Fibroblast of skin of abdomen (primary cell): ENCODE measurements at places on chromosomes 16 and 17.

- DNase-seq, result peak; percentile 75
These were observed 90.2 kb downstream of the SYCE1L start for GRCh38 chr16:77289331-77289809.

GRCh38 chr16:86777381-86777946, 199.1 kb downstream of the FOXL1 start:
- no peak for DNase-seq

DNA sequence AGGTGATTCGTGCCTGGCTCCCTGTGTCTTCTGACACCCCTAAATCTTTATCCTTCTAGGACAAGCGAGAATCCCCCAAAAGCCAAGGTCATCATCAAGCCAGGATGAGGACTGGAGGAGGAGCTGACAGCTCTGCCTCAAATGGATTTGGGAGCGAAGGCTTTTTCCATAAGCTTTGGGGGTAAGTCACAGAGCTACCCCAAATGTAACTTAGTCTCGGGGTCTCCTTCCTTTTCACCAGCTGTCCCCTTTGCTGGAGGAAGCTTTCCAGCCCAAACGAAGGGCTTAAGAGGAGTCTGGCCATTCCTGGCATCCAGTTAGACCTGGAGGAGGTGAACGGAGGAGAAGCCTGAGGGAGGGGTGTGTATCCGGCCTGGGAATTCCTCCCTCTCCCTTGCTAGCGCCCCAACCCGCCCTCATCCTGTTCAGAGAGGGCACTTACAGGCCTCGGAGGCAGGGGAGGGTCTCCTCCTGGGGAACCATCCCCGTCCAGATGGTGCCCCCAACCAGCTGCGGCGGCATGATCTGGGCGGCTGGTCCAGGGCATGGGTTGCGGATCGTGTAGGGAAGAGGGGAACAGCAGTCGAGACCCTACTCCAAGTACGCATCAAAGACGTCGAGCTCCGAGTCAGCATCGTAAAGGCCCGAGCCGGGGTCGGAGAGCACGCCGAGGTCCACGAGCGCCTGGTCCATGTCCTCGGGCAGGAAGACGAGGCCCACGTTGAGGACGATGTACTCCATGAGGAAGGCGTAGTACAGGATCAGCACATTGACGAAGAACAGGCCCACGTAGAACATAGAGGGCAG, 938 bp downstream of the DEXI start:
- no peak for DNase-seq

- no peak for DNase-seq
These were observed 15.7 kb upstream of the MSI2 start for GRCh38 chr17:57240648-57241047.

- peak; percentile 27 for DNase-seq
These were observed 8.6 kb downstream of the BRD7 start for GRCh38 chr16:50360033-50360778.

GRCh38 chr16:53769787-53770186, 65.8 kb downstream of the FTO start:
- DNase-seq, result no peak

GRCh38 chr16:64132759-64133361, 989.0 kb downstream of the CDH11 start:
- DNase-seq, result no peak

GRCh38 chr17:50884439-50885311, 18.5 kb upstream of the TOB1 start:
- DNase-seq, result no peak

DNA sequence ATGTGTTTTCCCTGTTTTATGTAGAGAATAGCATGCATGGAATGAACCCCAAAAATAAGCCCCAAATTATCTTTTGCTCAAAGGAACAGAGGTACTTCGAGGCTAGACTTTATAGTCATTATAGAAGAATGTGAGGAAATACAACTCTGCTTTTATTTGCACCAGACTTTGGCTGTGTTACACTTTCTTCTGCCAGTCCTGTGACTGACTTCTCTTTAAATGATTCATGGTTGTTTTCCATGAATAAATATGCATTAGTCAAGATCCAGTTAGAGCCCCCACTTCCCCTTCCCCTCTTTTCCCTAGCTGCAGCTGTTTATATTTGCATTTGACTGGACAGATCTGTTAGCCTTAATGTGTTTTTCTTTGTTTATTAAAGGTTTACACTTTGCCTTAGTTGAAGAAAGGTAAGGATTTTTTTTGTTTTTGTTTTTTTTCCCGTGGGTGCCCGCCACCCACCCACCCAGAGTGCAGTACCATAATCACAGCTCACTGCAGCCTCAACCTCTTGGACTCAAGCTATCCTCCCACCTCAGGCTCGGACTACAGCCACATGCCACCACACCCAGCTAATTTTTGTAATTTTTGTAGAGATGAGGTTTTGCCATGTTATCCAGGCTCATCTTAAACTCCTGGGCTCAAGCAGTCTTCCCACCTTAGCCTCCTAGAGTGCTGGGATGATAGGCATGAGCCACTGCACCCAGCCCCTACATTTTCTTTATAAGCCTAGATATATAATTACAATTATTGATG, 152.6 kb downstream of the CYB561 start:
- peak; percentile 80 for DNase-seq

DNA sequence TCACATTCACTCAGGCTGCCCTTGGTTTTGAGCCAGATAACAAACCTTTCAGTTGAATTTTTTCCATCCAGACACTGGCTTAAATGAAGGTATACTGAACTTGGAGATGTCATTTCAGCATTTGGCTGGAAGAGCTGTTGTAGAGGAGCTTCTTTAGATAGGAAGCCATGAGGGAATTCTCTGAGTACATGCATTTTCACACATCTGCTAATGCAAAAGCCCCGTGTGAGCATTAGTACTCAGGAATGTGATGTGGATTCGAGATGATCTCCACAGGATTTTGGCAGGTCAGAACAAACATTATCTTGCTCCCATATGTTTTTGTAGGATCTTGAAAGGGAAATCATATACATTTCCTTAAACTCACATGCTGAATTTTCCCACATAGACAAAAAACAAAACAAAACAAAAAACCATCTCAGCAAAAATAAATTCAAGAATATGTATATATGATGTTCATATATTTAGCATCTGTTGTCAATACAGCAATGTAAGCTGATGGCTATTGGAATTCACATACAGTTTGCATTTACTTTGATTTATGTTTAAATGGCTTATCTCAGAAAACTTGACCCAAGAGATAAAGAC, 277.2 kb upstream of the TBX2 start:
- peak; percentile 20 for DNase-seq

DNA sequence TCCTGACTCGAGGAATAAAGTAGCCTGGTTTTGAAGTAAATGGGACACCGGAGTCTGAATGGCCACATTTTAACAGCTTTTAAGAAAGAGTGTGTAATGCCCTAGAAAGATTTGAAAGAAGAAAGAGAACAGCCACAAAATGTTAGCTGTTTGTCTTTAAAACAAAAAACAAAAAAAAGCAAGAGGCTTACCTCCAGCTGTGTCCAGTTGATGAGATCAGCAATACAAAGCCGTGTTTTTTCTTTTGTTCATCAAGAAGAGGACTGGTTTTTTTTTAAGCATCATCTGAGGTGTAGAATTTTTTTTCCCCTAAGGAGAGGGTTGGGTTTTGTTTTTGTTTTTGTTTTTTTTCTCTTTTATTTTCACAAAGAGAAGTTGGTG, 58.8 kb downstream of the NKD1 start:
- no peak for DNase-seq

DNA sequence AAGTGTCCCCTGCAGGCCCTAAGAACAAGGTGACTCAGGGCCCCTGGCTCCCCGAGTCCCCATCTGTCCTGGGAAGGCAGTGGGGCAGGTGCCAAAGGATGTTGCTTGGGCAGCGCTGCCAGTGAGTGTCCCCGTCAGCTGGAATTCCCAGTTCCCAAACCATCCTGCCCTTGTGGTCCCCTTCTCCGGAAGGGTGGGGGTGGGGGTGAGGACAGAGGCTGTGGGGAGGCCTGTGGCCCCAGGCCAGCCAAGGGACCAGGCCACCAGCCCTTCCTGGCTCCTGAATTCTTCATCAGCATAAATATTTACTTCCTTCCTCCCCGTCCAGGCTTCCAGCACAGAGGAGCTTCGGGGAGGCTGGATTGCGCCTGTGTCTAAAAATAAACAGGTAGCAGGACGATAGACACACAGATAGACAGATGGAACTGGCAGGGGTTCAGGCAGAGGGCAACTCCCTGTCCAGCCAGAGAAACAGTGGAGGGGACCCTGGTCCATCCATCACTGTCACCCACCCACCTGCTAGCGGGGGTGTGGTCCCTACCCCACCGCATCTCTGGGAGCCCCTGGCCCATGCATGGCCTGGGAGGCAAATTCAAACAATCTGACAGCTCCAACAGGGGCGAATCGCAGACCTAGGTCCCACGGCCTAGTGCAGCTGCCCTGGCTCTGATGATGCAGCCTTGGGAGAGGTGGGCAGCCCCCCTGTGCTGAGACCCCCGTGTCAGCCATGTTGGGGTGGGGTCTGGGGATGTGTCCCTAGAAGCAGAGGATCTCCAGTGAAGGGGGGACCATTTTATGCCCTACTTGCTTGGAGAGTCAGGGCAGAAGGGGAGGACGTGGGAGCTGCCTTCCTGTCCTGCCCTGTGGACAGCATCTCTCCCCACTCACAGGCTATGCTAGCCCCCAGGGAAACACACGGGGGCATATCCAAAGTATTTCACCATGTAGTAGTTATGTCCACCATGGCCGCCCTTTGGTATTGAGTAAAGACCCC, 13.2 kb downstream of the GLIS2 start:
- no peak for DNase-seq

DNA sequence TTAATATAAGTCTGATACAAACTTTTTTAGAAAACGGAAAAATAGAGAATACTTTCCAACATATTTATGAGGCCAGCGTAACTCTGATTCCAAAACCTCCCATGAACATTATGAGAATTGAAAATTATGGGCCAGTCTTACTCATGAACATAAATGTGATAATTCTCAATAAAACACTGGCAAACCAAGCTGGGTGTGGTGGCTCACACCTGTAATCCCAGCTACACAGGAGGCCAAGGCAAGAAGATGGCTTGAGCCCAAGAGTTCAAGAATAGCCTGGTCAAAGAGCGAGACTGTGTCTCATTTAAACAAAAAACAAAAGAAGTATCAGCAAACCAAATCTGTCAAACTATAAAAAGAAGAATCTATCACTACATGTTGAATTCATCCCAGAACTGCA, 47.8 kb downstream of the CCDC57 start:
- DNase-seq, result no peak

- peak; percentile 86 for DNase-seq
These were observed 36.3 kb downstream of the GNA13 start for GRCh38 chr17:65020284-65020683.

GRCh38 chr16:55240888-55241287, 83.1 kb upstream of the IRX6 start:
- DNase-seq, result no peak

GRCh38 chr17:58605986-58606385, 85.9 kb downstream of the TEX14 start:
- DNase-seq, result no peak

DNA sequence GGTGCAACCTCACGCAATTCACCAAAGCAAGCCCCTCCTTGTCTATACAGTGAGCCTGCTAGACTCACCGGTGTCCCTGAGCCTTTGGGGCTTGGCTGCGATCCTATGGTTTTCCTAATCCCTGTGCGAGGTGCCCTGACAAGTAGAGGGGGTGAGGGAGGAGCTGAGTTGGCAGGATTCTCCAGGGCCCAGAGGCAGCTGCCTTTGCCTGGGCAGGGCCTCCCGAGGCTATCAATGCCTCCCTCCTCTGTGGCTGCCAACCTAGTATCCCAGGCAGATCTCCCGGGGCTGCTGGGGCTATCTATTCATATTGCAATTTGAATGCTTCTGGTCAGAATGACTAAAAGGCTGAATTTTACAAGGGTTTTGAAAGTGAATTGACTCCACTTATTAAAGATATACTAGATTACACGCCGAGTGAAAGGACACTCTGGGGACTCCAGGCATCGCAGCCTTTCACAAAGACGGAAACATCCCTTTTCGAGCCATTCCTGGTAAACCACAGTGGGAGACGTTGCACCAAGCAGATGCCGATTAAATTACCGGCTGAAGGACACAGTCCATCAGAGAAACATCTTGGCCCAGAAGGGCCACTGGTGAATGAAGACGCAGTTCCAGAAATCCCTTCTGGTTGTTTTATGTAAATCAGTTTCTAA, 11.3 kb upstream of the PITPNM3 start:
- peak; percentile 60 for DNase-seq

GRCh38 chr17:17445925-17446665, 30.7 kb upstream of the MED9 start:
- DNase-seq, result peak; percentile 85

- no peak for DNase-seq
These were observed 117.8 kb upstream of the METRNL start for GRCh38 chr17:82961366-82962162.

DNA sequence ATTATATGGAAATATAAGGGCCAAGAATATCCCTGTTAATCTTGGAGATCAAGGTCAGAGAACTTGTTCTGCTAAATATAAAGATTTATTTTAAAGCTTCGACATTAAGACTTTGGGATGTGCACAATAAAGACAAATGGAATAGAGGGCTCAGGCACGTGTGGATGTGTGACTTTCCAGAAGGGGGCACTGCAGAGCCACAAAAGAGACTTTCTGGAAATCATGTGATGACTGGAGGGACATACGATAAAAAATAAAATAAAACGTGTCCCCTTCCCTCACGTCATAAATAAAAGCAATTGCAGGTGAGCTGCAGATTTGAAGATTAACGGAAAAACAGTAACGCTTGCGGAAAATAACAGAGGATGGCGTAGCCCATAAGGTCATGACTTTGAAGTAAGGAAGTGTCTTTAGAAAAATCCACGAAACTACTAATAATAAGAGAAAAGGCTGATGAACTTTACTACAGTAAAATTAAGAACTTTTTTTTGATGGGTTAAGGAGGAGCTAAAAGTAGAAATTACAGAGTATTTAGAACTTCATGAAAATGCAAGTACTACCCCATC, 9.4 kb upstream of the ENGASE start:
- DNase-seq, result no peak

- peak; percentile 7 for DNase-seq
These were observed at the start of gene SRCIN1 for GRCh38 chr17:38605841-38606645. TSS of gene SRCIN1 (minus strand) at chr17:38605952. CDS start at chr17:38605705, 247 bp downstream.

- no peak for DNase-seq
These were observed 1.1 kb downstream of the CACNB1 start for GRCh38 chr17:39196241-39196807.

- no peak for DNase-seq
These were observed 39.2 kb downstream of the ITGAM start for GRCh38 chr16:31298958-31299357.

GRCh38 chr16:12152740-12153139, 176.2 kb downstream of the SNX29 start:
- no peak for DNase-seq

DNA sequence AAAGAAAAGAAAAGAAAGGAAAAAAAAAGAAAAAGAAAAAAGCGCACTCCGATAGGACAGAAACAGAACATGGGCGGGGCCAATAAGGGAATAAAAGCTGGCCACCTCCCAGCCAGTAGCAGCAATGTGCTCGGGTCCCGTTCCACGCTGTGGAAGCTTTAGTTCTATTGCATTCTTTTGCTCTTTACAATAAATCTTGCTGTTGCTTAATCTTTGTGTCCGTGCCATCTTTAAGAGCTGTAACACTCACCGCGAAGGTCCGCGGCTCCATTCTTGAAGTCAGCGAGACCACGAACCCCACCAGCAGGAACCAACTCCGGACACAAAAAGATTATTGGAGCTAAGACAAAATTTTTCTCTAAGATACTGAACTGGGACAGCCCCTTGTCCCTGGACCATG, 3.1 kb upstream of the ARL5C start:
- DNase-seq, result no peak

- no peak for DNase-seq
These were observed 36.8 kb downstream of the CPPED1 start for GRCh38 chr16:12766853-12767252.

- DNase-seq, result no peak
These were observed 89.6 kb downstream of the BMERB1 start for GRCh38 chr16:15523939-15524338.
